ENCODE measurements at places on chromosomes 2 and 18.

GRCh38 chr2:29459445-29460179 is 344.4 kb downstream of the CLIP4 start:
- no peak for DNase-seq

GRCh38 chr2:95232232-95232631 is 24.9 kb downstream of the ZNF892 start:
- DNase-seq, result no peak

DNA sequence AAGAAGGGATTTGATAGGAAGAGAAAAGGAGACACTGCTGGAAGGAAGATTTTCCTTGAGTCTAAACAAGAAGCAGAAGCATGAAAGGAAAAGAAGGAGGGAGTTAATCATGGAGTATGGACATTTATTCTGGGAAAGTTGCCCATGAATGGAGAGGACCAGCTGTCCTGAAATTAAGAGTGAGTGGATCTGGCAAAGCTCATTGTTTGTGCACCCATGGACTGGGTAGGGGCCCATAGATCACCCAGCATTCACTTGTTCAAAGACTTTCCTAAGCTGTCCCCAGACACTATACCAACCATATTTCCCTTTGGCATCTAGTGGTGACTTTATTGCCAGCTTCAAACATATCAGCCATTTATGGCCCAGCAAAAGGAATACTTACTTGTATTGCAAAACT is 422.7 kb downstream of the FBXO15 start:
- DNase-seq, result no peak

- DNase-seq, result no peak
Measured at GRCh38 chr2:178886006-178886405, 78.8 kb upstream of the TTN start.

- no peak for DNase-seq
Measured at GRCh38 chr2:151760139-151760650, 25.9 kb upstream of the NEB start.

- no peak for DNase-seq
Measured at GRCh38 chr2:206064077-206064476, 21.9 kb downstream of the INO80D start.

GRCh38 chr2:140747665-140748064 is 1383.2 kb downstream of the LRP1B start:
- no peak for DNase-seq

DNA sequence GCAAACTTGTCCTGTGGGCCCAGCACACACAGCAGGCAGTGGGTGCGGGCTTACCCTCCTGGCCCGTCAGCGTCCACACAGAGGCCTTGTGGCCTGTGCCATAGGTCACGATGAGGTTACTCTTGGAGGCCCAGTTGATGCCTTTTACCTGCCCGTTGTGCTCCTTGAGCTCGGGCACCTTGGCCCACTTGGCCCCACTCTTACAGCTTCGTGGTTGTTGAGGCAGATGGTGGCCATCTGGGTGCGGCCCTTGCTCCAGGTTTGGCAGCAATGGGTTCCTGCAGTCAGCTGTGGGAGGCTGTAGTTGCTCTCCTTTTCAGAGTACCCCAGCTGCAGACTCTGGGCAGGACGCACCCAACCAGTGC is 45.5 kb upstream of the PTH2R start:
- DNase-seq, result no peak

GRCh38 chr2:104043864-104044263 is 810.1 kb upstream of the POU3F3 start:
- DNase-seq, result no peak

DNA sequence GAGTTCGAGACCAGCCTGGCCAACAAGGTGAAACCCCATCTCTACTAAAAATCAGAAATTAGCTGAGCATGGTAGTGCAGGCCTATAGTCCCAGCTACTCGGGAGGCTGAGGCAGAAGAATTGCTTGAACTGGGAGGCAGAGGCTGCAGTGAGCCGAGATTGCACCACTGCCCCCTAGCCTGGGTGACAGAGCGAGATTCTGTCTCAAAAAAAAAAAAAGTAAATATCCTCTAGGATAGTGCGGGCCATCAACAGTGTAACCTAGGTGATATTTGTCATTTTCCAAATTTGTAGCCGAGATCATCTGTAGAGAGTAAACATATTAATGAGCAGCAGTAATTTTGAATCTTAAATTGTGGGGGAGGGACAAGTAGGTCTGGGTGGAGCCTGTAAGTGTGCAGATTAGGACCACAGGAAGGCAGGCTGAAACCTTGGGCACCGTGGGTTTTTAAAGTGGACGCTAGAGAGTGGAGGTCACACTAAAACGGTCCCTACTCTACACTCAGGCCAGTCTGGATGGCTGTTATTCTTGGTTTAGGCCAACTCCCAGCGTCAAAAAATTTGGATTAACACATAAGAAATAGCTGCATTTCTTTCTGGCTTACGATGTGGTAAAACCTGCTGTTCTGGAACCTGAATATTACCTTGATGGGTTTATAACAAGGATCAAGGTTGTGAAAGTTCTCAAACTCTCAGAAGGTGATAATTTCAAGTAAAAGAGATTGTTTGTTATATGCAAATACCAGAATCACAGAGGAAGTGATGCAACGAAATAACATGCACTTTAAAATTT is 22.7 kb upstream of the TET3 start:
- no peak for DNase-seq

DNA sequence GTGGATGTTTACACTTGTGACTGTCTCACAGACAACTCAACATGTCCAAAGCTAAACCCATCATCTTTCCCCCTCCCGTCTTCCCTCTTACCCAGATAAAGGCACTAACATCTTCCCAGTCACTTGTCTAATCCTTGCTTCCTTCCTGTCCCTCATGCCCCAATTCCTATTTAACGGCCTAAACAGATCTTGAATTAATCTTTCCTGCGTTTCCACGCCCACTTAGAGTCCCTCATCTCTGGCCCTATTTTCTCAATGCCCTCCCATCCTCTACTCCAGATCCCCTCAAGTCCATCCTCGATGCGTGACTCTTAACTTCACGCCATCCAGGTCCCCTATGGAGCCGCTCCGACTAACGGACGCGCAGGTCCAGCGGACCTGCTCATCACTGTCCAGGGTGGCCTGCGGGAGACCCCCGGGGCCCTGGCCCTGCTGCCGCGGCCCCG is 682 bp upstream of the SCLY start:
- no peak for DNase-seq

DNA sequence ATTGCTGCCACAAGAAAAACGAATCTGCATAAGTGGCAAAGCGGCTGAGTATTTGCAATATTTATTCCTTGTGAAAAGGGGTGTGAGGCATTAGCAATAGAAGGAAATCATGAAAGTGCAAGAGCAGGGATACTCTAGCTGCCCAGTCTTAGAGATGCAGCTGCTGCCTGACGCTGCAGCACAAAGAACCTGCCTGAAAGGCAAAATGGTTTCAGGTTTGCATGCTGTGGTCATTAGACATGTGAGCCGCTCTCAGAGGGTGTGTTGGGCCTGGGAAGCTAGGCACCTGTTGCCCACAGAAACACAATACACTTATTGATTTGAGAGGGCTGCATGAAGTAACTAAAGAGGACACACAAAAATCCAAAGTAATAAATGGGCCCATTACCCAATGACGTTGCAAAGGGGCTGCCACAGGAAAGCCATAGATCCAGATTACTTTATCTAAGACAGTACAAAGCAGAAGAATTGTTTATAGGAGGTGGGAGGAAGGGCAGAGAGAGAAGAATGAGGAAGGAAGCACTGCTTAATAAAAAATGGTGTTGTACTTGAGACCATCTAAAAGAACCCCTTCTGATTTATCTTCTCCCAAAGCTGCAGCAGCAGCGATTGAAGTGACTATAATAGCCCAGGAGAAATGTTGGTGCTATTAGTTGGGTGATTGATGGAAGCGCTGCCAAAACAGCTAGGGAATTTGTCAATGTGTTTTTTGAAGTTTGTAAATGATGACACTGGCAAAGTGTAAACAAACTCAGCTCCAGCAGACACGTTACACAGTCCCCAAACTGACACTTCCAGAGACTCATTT is 492.4 kb upstream of the ACVR2A start:
- DNase-seq, result no peak

GRCh38 chr18:32349728-32350395 is 120.8 kb downstream of the GAREM1 start:
- peak; percentile 83 for DNase-seq

GRCh38 chr18:43115076-43115921 is at the start of gene RIT2:
Gene RIT2, minus strand, starts transcription at chr18:43115685.
- no peak for DNase-seq

DNA sequence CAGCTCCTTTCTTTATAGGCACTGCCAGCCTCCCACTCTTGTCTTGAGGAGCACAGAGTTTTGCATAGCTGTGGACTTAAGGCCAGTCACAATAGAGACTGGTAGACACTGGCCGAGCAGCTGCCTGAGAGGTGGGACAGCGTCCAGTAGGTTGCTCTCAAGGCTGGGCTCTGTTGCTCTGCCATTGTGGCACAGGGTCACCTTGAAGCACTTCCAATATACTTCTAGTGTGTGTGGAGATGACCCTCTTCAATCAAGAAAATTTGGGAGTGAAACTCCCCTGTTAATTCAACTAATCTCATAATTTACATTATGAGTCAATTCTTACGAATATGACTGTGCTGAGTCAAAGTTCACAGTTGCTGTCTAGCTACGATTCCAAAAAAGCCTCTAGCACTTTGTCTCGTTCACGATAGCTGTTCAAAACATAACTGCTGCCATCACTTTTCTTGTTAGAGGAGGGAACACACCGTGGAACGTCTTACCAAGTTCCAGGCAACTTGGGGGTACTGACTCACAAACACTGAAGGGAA is 636.2 kb downstream of the EPHA4 start:
- DNase-seq, result no peak
